ENCODE measurements at places on chromosomes 5 and 9.

DNA sequence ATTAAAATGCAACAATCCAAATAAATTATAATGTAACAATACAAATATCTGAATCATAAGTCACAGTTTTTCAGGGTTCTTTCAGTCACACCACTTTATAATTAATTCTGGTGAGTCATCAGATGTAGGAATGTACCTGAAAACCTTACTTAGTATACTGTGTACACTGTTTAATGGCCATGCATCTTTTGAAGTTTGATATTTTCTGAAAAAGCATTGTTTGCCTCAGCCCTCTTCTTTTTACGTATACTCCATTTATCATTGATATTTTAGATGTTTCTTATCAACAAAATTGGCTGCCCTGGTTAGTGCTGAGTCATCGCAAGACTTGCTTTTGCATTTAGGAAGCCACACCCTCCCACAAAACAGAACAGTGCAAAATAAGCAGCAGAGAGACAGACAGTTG, 218.6 kb downstream of the PJA2 start:
- DNase-seq = no peak
- no peaks in the 10 kb centered on the region for H3K27me3 ChIP-seq
- no peaks in the 10 kb centered on the region for H3K36me3 ChIP-seq
- no peak overlapping the region for H3K27ac ChIP-seq

- peaks cover 6% of the 10 kb centered on the region for H3K4me1 ChIP-seq
- no peak overlapping the region for H3K27ac ChIP-seq
- no peak for DNase-seq
- no peaks in the 10 kb centered on the region for H3K36me3 ChIP-seq
- no peak overlapping the region for H3K4me3 ChIP-seq
Observed at GRCh38 chr5:158917731-158918130, 182.0 kb downstream of the EBF1 start.

DNA sequence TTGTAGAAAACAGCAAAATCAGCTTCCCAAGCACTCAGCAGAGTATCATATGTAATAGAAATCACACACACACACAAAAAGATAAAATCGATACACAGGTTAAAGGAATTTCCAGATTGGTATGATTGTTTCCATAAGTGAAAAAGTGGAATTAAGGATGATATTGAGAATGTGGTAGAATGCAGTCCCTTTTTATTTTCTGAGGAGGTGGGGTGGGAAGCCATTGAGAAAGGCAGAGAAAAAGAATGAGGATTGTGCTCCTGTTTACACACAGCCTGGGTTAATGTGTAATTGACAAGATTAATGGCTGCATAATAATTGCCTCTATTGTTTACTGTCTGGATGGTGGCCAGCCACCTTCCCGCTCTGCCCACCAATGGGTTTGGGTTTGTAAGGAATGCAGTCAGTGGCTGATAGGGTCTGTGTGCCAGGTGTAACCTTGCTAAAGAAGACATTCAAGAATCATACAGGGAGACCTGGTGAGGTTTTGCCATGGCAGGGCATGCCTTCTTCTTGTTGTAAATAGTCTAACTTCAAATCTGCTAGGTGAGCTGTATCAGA, 177.2 kb upstream of the MAP3K1 start:
- peak; percentile 71 for DNase-seq
- H3K4me1 ChIP-seq = peaks cover 21% of the 10 kb centered on the region
- peak overlapping the region; percentile 56 for H3K4me3 ChIP-seq
- H3K27me3 ChIP-seq = no peaks in the 10 kb centered on the region
- peak overlapping the region; percentile 18 for H3K27ac ChIP-seq

GRCh38 chr9:127569886-127570401, 42.1 kb upstream of the STXBP1 start:
- H3K27me3 ChIP-seq = peaks cover 8% of the 10 kb centered on the region
- peak overlapping the region; percentile 96 for H3K27ac ChIP-seq
- peaks cover 13% of the 10 kb centered on the region for H3K4me1 ChIP-seq
- H3K4me3 ChIP-seq = peak overlapping the region; percentile 77

- no peak overlapping the region for H3K27ac ChIP-seq
- no peaks in the 10 kb centered on the region for H3K36me3 ChIP-seq
- H3K27me3 ChIP-seq = no peaks in the 10 kb centered on the region
- DNase-seq = peak; percentile 94
- H3K4me3 ChIP-seq = no peak overlapping the region
- no peaks in the 10 kb centered on the region for H3K4me1 ChIP-seq
Observed at GRCh38 chr9:34413231-34413852, 36.6 kb upstream of the MYORG start.

DNA sequence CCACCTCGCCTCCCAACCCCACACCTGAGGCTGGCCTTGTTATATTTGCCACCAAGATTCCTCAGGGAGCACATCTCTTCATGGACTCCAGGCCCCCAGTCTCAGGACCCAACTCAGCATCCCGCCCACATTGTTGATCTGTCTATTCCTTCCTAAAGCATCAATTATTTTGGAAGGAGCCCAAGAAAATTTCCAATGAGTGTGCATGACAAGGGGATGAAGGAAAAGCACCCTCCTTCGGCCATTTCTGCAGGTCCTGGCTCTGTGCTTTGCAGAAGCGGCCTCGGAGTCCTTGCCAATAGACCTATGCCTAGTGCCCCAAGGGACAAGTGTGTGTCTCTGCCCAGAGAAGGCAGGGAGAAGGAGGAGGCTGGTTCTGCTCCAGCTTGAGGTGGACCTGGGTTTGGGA, 273.2 kb downstream of the GADD45G start:
- H3K4me3 ChIP-seq = no peak overlapping the region
- no peaks in the 10 kb centered on the region for H3K4me1 ChIP-seq
- DNase-seq = peak; percentile 19
- H3K27ac ChIP-seq = no peak overlapping the region
- no peaks in the 10 kb centered on the region for H3K27me3 ChIP-seq
- no peaks in the 10 kb centered on the region for H3K36me3 ChIP-seq

GRCh38 chr9:114266969-114267368, 55.9 kb upstream of the ORM1 start:
- no peaks in the 10 kb centered on the region for H3K4me1 ChIP-seq
- H3K4me3 ChIP-seq = no peak overlapping the region
- H3K27ac ChIP-seq = no peak overlapping the region
- peaks cover 49% of the 10 kb centered on the region for H3K36me3 ChIP-seq
- H3K27me3 ChIP-seq = no peaks in the 10 kb centered on the region

- H3K27ac ChIP-seq = no peak overlapping the region
- H3K36me3 ChIP-seq = no peaks in the 10 kb centered on the region
- H3K27me3 ChIP-seq = no peaks in the 10 kb centered on the region
- H3K4me1 ChIP-seq = no peaks in the 10 kb centered on the region
- H3K4me3 ChIP-seq = no peak overlapping the region
- DNase-seq = no peak
Observed at GRCh38 chr5:173454736-173455598, 126.8 kb upstream of the STC2 start.

DNA sequence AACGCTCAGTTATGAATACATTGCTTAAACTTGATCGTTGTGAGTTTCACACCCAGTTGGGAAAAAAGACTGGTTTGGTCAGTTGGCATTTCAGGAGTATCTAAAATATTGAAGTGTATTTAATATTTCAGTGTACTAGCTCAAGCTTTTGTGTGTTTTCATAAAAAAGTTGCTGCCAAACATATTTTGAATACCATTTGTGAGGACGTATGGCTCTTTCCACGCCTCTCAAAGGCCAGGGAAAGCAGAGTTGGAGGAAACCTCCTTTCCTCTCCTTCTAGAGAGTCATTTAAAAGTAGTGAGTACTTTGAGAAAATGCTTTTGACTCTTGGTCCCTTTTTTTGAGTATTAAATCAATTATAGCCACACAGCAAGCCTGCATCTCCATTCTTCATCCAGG, 43.2 kb upstream of the ANKRD33B start:
- no peak for DNase-seq
- no peaks in the 10 kb centered on the region for H3K4me1 ChIP-seq
- H3K4me3 ChIP-seq = no peak overlapping the region
- no peaks in the 10 kb centered on the region for H3K36me3 ChIP-seq

Data from endodermal cell (in vitro differentiated cells).